ENCODE measurements at places on chromosomes 1 and 21. TPM values are rescaled to one million over a fixed set of nuclear protein-coding genes. Genes with fewer than 3 reads are reported as not detected.

MAP1LC3C gene
- total RNA-seq, result not detected

PCBP3 gene
- total RNA-seq, result 0.13 TPM

AMY1A gene
- not detected for total RNA-seq

AIRE gene
- total RNA-seq, result under 0.01 TPM

FCRL4 gene
- not detected for total RNA-seq

KAZN gene
- total RNA-seq, result 5.3 TPM

DIO1 gene
- total RNA-seq, result not detected

MEX3A gene
- 0.50 TPM for total RNA-seq

TRIM58 gene
- 0.53 TPM for total RNA-seq

GJA8 gene
- not detected for total RNA-seq

MSH4 gene
- total RNA-seq, result 0.06 TPM

TMPRSS3 gene
- not detected for total RNA-seq

B3GALT5 gene
- total RNA-seq, result under 0.01 TPM

B3GALT6 gene
- total RNA-seq, result 21.9 TPM

BATF3 gene
- total RNA-seq, result 2.8 TPM

CAMSAP2 gene
- total RNA-seq, result 24.7 TPM

KANK4 gene
- total RNA-seq, result not detected

NHLH1 gene
- total RNA-seq, result under 0.01 TPM

PIGR gene
- total RNA-seq, result not detected

REG4 gene
- not detected for total RNA-seq

OLFM3 gene
- total RNA-seq, result not detected

CD52 gene
- total RNA-seq, result not detected

TSPAN2 gene
- 0.12 TPM for total RNA-seq

JAM2 gene
- total RNA-seq, result 0.93 TPM

EPB41 gene
- total RNA-seq, result 10.1 TPM

S100A4 gene
- 473 TPM for total RNA-seq

FAAH gene
- 0.92 TPM for total RNA-seq

KIRREL1 gene
- total RNA-seq, result 101 TPM

PTBP2 gene
- total RNA-seq, result 11.5 TPM

DCST1 gene
- not detected for total RNA-seq

RNU1-4 gene
- 1,390 TPM for total RNA-seq

CASZ1 gene
- 0.19 TPM for total RNA-seq

S100A14 gene
- total RNA-seq, result 0.25 TPM

UTS2 gene
- total RNA-seq, result not detected

DPT gene
- total RNA-seq, result 0.93 TPM

HRNR gene
- not detected for total RNA-seq

ACTA1 gene
- not detected for total RNA-seq

FAM177B gene
- not detected for total RNA-seq

LBR gene
- total RNA-seq, result 32.2 TPM

TMCC2 gene
- total RNA-seq, result 0.53 TPM

CD46 gene
- 111 TPM for total RNA-seq

ELAPOR1 gene
- total RNA-seq, result 0.25 TPM

GCSAML gene
- not detected for total RNA-seq

PLXNA2 gene
- total RNA-seq, result 12.8 TPM

VCAM1 gene
- 0.66 TPM for total RNA-seq

IFI6 gene
- total RNA-seq, result 55.6 TPM

FALEC gene
- total RNA-seq, result not detected

KCNC4 gene
- total RNA-seq, result 1.1 TPM

OLFML3 gene
- total RNA-seq, result 50.0 TPM

STUM gene
- not detected for total RNA-seq

MPZ gene
- total RNA-seq, result 1.7 TPM

STK40 gene
- 14.8 TPM for total RNA-seq

RPTN gene
- total RNA-seq, result not detected

SH2D1B gene
- total RNA-seq, result not detected

ATP1A4 gene
- not detected for total RNA-seq

SLC35D1 gene
- 14.5 TPM for total RNA-seq

CA6 gene
- total RNA-seq, result not detected

SUSD4 gene
- total RNA-seq, result not detected

ACTRT2 gene
- total RNA-seq, result not detected

NBPF4 gene
- total RNA-seq, result not detected
